Endothelial cell of umbilical vein (primary cell): ENCODE measurements at places on chromosomes 5 and 9. TPM values are rescaled to one million over a fixed set of nuclear protein-coding genes. Genes with fewer than 3 reads are reported as not detected.

Gene HSD17B3
- total RNA-seq: 0.46 TPM in 1 of 2 replicates, not detected in the other

GRCh38 chr5:1505506-1506241 lies 18.1 kb downstream of the LPCAT1 start:
- DNase-seq: no peak

- no peak for DNase-seq
Observed at GRCh38 chr5:86981898-86982297, 285.8 kb upstream of the RASA1 start.

DNA sequence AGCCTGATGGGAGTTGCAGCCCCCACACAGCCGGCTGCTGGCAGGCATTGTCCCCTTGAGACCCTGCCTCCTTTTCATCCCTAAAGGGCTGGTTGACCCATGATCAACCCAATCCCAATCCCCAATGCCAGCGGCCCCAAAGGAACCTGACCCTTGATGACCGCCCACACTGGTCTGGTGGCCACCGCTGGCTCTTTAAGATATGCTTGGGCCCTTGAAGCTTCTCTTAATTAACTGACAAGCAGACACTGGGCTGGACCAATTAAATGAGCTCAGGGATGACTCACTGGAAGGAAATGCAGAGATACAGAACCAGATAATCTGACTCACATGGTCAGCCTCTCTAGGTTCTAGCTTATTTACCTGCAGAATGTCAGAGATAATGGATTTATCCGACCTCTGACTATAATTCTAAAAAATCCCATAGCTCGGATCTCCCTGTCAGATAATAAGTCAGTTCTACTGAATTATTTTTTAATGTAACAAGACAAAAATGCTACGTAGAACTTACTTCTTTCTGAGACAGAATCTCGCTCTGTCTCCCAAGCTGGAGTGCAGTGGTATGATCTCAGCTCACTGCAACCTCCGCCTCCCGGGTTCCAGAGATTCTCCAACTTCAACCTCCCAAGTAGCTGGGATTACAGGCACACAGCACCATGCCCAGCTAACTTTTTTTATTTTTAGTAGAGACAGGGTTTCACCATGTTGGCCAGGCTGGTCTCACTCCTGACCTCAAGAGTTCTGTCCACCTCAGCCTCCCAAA lies 11.1 kb upstream of the MLANA start:
- peak; percentile 37 for DNase-seq

Gene ADRB2
- total RNA-seq: 0.60 and 0.86 TPM in 2 replicates

GRCh38 chr5:33933723-33934169 lies 2.4 kb upstream of the RXFP3 start:
- DNase-seq: no peak

Gene TBC1D13
- total RNA-seq: 34.9 and 35.1 TPM in 2 replicates

DNA sequence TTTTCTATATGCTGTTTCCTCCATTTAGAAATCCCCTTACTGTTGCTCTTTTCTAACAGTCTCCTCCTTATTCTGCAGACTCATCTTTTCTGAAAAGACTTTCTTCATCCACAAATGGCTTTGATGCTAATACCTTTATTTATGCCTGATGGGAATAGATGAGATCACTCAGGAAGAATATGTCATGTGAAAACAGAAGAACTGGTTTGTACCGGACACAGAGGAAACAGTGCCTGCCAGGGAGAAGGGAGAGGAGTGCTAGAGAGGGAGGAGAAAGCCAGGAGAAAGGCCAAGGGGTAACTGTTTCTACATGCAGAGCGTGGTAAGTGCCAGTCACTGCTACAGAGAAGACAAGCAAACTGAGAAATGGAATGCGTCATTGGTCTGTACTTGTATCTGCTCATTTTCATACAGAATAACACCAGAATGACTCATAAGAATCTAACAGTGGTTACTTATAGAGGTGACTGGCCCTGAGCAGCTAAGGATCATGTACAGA lies 45.9 kb upstream of the PJA2 start:
- peak; percentile 98 for DNase-seq

DNA sequence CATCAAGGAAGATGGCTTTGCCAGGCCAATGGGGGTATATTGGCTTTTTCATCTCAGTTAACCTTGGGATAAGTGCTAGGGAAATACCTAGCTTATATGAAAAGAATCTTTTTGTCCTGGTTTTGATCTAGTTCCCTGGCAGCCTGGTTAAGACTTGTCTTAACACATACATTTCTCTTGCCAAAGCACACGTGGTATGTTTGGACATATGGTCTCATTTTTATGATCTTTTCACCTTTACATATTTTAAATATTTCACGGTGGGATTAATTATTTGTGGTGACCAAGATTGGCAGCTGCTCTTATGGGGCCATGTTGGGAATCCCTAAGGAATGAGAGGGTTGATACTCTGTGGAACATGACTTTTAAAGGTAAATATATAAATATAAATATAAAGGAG lies 312.5 kb downstream of the NPR3 start:
- DNase-seq: no peak

DNA sequence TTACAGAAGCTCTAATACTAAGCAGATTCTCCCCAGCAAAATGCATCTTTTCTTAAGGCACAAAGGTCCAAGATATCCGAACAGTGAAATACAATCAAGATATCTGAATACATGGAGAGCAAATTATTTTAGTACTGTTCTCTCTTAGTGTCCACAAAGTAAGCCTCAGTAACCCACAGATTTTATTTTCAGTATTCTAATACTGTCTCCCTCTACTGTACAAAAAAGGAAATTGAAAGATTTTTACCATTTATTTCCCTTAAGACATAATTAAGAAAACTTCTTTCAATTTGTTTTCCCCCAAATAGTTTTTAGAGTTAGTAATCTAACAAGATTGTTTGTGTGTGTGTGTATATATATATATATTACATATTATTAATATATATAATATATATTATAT lies 24.7 kb upstream of the NOL6 start:
- peak; percentile 28 for DNase-seq

DNA sequence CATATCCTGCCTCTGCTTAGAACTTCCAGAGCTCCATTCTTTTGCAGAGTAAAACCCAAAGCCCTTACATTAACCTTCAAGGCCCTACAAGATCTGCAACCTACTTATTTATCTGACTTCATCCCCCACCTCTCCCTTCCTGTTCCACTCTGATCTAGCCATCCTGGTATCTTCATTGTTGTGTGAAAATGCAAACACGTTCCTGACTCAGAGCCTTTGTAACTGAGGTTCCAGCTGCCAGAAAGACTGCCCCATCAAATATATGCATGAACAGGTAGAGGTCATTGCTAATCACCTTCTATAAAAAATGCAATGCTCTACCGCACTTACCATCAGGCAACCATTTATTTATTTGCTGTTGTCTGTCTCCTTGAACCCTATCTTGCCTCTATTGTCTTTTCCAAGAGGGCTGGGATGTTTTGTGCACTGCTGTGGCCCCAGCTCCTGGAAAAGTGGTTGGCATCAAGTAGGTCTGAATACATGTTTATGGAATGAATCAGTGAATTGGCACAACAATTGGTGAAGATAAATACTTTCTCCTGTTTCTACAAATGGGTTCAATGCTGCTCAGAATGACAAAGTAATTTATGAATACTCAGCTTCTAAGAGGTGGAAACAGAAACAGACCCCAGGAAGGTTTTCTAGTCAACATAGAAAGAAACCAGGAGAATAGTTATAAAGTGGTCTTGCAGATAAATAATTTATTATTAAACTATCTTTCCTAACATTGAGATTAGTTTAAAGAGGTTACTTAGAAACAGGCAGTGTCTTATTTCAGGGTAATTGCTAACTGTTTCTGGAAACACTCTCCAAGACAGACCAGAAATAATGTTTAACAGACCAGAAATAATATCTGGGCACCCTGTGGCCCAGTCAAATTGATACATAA lies 230.6 kb upstream of the CD180 start:
- no peak for DNase-seq

DNA sequence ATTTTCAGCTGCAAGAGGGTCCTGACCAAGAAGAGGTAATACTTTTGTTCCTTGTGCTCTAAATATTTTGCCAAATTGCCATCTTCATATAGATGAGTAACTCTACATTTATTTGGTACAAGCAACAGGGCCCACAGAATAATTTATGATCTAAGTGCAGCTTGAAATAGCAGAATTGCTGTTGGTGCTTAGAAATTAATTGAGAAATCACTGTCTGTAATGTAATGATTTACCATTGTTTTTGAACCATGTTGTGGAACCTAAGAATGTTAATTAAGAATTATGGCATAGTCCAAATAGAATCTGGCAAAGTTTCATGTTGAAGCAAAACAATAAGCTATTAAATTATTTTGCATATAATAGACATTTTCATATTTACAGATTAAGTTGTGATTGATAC lies 44.8 kb upstream of the NUDT12 start:
- no peak for DNase-seq

Gene SH3GLB2
- total RNA-seq: 55.8 and 58.8 TPM in 2 replicates

DNA sequence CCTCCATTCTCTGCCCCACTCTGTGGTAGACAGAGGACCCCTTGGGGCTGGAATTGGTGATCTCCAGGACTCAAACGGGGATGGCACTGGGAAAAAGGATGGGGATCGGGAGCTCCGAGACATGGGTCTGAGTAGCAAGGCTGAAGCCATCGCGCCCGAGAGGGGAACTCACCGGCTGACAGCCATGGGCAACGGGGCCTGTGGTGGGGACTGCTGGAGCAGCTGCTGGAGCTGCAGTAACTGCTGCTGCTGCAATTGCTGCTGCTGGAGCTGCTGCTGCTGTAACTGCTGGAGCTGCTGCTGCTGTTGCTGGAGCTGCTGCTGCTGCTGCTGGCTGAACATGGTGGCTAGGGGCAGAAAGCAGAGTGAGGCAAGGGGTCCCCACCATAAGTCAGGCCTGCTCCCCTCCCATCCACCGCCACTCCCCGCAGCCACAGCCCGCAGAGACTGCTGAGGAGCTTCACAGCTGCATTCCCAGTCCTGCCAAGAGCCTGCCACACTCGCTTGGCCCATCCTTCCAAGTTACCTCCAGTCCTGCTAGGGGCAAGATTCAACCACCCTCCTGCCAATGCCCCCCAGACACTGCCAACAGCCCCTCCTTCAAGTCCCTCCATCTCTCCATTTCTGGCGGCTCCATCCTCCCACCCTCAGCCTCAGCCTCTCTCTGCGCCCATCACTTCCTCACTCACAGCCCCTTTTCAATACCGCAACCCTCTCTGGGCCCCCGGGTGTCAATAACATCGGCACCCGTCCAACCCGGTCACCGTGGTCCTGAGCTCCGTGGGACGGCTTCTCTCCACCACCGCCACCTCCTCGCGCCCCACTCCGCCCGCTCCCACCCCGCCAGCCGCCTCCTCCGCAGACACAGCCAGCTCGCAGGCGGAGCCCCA lies 611 bp downstream of the CIZ1 start:
- no peak for DNase-seq

Gene BOD1
- total RNA-seq: 55.0 and 62.4 TPM in 2 replicates

Gene INSL6
- total RNA-seq: not detected in 2 replicates

- DNase-seq: no peak
Observed at GRCh38 chr9:16387382-16387781, 483.1 kb downstream of the BNC2 start.

DNA sequence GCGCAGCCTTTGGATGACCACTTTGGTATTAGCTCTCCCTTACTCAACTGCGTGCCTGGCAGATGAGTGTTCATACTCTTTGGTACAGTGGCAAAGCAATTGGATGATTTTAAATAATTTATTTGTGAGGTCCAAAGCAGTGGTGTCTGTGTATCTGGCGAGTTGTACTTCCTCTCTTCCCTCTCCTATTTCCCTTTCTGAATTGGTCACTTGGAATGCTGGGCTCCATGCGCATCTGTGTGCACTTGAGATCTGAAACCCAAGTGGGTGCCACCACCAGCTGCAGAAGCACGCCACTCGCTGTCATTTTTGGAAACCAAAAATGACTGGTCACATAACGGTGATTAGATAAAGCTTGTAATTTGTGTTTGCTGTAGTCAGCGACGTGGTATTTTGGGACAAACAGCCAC lies 386.0 kb upstream of the KLF4 start:
- DNase-seq: no peak

Gene CDX1
- total RNA-seq: not detected in 2 replicates

GRCh38 chr5:38134810-38135209 lies 123.5 kb upstream of the EGFLAM start:
- DNase-seq: no peak

DNA sequence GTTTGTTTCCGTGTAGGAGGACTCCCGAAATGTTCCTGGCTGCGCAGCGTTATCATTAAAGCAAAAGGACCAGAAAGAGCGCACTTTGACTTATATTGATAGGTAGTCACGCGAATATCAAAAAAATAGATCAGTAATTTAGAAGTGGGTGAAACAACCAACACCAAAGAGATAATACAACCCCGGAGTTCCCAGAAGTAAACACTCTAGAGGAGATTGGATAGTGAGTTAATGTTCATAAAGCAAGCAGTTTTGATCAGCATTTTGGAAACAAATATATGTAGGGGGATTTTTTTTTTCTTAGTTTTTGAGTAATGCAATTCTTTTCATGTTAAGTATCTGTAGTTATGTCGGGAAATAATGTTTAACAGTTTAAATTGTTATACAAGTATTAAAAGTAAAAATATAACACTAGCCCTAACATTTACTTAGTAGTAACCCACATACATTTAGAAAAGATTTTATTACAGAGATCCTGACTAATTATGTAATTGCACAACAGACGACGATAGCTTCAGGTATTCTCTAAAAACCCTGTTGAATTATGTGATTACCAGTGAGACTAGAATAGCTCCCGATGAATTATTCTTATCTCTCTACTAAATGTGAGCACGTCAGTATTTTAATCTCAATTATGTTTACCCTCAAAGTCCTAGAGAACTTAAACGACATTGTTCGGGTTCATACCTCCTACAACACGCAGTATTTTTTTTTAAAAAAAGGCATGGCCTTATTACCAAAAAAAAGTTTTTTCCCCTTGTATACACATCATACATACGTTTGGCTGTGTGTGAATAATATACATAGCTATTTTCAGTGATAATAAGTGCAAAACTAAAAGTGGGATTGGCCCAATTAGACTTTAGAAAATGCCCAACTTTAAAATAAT lies 9.4 kb upstream of the NFIB start:
- peak; percentile 76 for DNase-seq

DNA sequence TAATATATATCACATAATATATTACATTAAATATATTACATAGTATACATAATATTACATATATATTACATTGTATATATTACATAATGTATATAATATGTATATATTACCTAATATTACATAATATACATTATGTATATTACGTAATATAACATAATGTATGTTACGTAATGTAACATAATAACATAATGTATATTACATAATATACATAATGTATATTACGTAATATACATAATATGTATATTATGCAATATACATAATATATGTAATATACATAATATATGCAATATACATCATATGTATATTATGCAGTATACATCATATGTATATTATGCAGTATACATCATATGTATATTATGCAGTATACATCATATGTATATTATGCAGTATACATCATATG lies 19.1 kb downstream of the CYLC2 start:
- DNase-seq: no peak

DNA sequence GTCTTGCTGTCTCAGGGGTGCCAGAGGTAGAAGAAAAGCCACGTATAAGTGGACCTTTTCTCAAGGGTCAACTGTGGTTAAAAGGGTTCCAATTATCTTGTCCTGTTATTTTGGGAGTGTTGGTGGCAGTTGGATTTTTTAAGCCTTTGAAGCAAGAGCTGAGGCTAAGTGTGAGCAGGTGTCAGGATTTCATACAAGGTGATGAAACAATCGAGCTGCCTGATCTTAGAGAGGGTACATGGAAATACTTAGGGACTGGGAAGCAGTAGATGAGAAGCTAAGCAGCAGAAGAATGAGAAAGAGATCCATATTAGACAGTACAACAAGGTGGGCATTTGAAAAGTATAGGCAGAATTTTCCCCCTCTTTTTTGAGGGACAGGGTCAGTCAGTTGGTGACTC lies 23.6 kb downstream of the FOCAD start:
- DNase-seq: no peak

- DNase-seq: no peak
Observed at GRCh38 chr9:108836781-108837180, 19.0 kb downstream of the ACTL7B start.
